GM12865 (cell line): ENCODE measurements at places on chromosomes 1 and 21.

- peak; percentile 55 for DNase-seq
Observed at GRCh38 chr1:177780096-177780700, 189.7 kb downstream of the SEC16B start.

GRCh38 chr1:240190881-240191401 is 99.3 kb downstream of the FMN2 start:
- peak; percentile 14 for DNase-seq

- no peak for DNase-seq
Observed at GRCh38 chr1:20108366-20109123, 10.8 kb downstream of the PLA2G2D start.

GRCh38 chr1:77473690-77474089 is 191.9 kb downstream of the AK5 start:
- no peak for DNase-seq
